Activated naive CD4-positive, alpha-beta T cell treated with anti-CD3 and anti-CD28 coated beads for 36 hours (primary cell): ENCODE measurements at places on chromosomes 2 and 18. TPM values are rescaled to one million over a fixed set of nuclear protein-coding genes. Genes with fewer than 3 reads are reported as not detected.

REEP1 gene
- 0.19 TPM for total RNA-seq

GRCh38 chr2:135093670-135094330 lies 41.7 kb downstream of the RAB3GAP1 start:
- no peak for DNase-seq

GRCh38 chr18:64398320-64398719 lies 249.4 kb upstream of the LINC00305 start:
- no peak for DNase-seq

DNA sequence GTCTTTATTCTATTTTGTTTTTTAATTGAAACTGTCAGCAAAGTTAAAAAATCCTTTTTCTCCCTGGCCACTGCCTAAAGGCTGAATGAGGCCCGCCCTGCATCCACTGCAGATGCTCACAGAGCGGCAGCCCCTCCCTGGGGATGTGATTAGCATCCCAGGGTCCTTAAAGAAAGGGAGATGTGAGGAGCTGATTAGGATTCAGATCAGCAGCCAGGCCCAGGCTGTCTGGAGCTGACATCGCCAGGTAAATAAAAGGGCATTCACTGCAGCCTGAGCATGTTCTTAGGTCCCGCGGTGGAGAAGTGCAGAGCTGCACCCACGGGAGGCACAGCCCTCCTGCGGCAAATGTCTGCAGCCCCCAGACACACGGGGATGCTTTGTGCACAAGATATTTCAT lies 83.8 kb downstream of the LONRF2 start:
- no peak for DNase-seq

- no peak for DNase-seq
Measured at GRCh38 chr2:59458800-59459199, 1094.7 kb downstream of the BCL11A start.
